ENCODE measurements at places on chromosomes 6 and 20.

GRCh38 chr6:126175251-126175650 lies 164.7 kb upstream of the CENPW start:
- DNase-seq, result no peak

GRCh38 chr20:61056627-61057442 lies 195.2 kb upstream of the CDH4 start:
- no peak for DNase-seq

- DNase-seq, result no peak
These were observed 18.7 kb downstream of the LEMD2 start for GRCh38 chr6:33770124-33770832.

DNA sequence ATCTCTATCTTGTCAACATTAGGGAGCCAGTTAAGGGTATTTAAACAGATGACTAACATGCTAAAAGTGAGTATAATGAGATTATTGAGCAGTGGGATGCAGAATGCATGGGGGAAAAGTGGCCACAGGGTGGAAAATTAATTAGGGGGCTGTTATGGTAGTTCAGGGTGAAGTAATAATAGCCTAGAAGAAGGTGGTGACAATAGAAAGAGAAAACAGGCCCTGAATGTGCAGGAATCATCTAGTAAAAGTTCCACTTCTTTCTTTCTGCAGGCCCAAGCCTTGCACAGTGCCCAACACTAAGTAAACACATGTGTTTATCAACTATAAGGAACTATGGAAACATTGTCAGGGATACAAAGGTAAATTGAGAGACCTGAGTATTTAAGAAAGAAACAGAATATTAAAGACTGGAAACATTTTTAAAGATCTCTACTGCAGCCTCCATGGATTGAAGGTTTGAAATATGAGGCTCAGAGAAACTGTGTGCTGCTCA lies 7.1 kb upstream of the MYB start:
- no peak for DNase-seq

DNA sequence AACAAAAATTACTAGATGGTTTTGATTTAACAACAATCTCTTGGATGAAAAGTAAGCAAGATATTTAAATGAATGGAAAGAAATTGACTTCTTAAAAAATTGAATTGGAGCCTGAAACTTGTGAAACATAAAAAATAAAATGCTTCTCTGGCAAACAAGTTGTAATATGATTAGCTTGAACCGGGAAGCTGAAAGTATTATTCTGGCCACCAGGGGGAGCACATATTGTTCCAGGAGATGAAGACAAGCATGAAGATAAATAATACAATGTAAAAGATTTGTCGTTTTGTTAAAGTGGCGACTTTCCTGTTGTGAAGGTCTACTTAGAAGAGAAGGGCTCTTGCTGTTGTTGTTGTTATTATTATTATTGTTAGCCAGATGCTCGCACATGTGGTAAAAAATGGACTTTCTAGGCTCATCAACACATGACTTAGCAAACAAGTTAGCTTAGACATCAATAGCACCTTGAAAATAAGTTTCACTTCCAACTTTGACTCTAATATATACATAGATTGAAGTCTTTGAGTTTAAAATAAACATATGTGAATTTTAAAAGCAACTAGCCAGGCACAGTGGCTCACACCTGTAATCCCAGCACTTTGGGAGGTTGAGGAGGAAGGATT lies 14.2 kb downstream of the PAX1 start:
- no peak for DNase-seq
